ENCODE measurements at places on chromosomes 2 and 18. TPM values are rescaled to one million over a fixed set of nuclear protein-coding genes. Genes with fewer than 3 reads are reported as not detected.

GRCh38 chr18:55024564-55024963 is 65.3 kb upstream of the CCDC68 start:
- DNase-seq, result no peak

DNA sequence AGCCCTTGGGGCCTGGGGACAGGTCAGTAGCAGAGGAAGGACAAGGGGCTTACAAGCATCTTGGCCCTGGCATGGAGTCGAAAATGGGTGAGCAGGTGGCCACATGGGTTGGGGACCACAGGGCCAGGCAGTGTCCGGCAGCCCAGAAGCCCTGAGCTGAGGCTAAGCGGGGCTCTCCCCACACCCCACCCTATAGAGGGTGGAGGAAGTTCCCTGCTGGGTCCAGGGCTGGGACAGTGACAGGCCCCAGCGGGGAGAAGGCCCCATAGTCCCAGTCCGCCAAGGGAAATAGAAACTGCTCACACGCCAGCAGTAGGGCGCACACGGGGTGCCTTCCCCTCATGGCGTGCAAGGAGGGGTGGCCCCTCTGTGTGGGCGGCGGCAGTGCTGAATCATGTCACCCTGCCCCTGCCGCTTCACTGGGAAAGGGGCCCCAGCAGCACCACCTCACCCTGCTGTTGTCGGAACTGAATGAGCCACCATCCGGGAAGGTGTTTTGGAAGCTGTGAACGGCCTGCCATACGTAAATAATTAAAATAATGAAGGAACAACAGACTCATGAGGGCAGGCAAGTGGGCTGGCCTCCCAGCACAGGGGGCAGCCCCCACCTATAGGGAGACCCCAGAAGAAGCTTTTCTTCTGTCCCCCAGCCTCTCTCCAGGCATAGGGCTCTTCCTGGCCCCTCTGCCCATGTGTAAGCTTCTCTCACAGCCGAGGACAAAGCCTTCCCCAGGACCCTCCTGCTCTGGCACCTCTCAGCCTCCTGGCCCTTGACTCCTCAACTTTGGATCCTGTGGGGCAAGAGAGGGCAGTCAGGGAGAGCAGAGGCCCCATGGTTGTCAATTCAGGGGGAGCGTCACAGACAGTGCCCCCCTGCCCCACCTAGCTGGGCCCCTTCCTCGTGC is 12.7 kb upstream of the DUSP2 start:
- DNase-seq, result no peak

DNA sequence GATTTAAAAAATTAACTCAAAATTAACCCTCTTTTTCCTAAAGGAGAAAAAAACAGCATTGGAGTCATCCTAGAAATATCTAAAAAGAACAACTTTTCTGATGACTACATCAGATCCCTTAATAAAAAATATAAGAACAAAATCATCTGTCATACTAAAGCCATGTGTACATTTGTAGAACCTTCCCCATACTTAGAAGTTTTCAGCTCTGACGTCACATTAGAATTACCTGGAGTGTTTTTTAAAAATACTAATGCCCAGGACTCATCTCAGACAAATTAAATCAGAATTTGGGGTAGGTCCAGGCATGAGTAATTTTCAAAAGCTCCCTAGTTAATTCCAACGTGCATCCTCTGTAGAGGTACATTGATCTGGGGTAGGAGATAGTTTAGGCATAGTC is 598.0 kb downstream of the DSC3 start:
- no peak for DNase-seq

The CTLA4 gene
- not detected for total RNA-seq

The BOD1L2 gene
- total RNA-seq, result not detected

The IL1R2 gene
- total RNA-seq, result not detected

The CFAP221 gene
- 0.29 TPM for total RNA-seq

The SERPINB2 gene
- total RNA-seq, result 0.60 TPM

Data from astrocyte (in vitro differentiated cells and primary cell).